Cardiac muscle cell (in vitro differentiated cells and primary cell): ENCODE measurements at places on chromosomes 2 and 18.

- DNase-seq: no peak
Measured at GRCh38 chr2:176851889-176852483, 360.6 kb upstream of the HNRNPA3 start.

GRCh38 chr2:173884025-173884802 is 81.0 kb downstream of the SP3 start:
- DNase-seq: peak; percentile 70

DNA sequence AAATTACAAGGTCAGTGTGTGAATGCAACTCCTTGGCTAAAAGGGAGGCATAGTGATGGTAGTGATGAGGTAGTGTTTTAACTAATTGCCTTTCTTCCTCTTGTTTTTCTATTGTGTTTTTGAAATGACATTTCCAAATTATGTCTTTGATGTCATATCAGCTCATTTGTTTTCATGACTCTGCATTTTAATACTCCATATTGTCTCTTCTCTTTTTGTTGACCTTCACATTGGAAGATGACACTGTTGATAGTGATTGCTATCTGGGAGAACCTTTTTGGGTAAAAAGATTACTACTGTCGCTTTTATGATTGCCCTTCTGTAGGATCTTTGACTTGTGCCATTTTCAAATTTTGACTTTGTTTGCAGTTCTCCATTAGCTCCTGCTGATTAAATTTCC is 3.0 kb downstream of the GIGYF2 start:
- no peak for DNase-seq

- no peak for DNase-seq
Measured at GRCh38 chr18:31364190-31364589, 12.4 kb upstream of the DSG4 start.

DNA sequence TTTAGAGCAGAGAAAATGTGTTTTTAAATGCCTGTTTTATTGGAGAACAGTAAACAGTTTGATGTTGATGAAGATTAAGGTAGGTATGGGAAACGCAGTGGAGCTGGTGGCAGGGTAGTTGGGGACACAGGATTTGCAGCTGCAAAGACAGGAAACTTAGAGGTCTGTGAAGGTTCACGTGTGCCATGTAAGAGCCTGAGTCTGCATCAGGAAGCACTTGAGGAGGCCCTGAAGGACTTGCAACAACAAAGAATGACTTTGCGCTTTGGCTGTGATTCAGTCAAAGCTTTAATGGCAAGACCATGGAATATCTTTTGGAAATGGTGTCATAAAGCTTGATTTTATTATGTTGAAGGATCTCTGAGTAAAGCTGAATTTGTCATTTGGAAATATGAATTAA is 347.6 kb upstream of the KCNJ3 start:
- DNase-seq: no peak

GRCh38 chr18:25146512-25146910 is 205.5 kb downstream of the ZNF521 start:
- DNase-seq: no peak

GRCh38 chr2:191676790-191677645 is 918 bp upstream of the NABP1 start:
- DNase-seq: peak; percentile 94

DNA sequence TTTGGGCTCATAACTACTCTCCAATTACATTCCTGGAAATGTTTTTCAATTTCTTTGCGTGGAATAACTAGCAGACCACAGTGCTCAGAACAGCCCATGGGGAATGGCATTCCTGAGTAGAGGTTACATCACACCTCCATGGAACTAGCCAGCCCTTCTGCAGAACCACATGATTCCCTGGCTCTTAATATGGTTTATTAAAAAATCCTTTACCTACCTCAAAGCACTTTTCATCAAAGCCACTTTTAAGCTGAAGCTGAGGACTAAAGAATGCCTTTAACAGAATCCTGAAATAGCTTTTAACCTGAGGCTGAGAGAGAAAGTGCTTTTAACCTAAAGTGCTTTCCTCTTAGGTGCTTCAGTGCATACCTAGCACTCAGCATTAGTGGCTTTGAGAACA is 376.3 kb downstream of the ARHGAP15 start:
- peak; percentile 45 for DNase-seq

DNA sequence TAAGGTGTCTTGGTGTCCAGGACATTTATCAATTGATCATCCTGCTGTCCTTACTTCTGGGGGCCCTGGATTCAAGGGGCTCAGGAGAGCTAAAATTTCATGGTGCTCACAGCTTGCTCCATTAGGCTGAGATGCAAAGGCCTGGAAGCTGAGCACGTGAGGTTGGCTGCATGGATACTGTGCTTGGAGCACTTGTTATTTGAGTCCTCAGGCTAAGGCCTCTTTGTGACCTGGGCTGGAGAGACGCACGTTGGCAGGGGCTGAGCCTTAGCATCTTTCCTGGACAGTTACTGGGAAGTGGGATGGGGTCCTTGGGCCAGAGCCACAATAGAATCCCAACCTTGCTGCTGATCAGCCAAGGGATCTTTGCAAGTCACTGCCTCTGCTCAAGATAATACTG is 151.2 kb upstream of the HS6ST1 start:
- no peak for DNase-seq

GRCh38 chr2:217247476-217247875 is 387.6 kb upstream of the TNP1 start:
- DNase-seq: no peak
